Sigmoid colon (tissue), 7 donors: ENCODE measurements at places on chromosomes 3 and 15. TPM values are rescaled to one million over a fixed set of nuclear protein-coding genes. Genes with fewer than 3 reads are reported as not detected.

- DNase-seq: no peak
These were observed 179.2 kb downstream of the ATP10A start for GRCh38 chr15:25683911-25684310.

GRCh38 chr3:139519998-139520737 lies 19.4 kb downstream of the RBP1 start:
- DNase-seq: no peak

Gene TNNC1
- not detected for total RNA-seq

- no peak for DNase-seq
These were observed 123.3 kb upstream of the TP63 start for GRCh38 chr3:189507856-189508255.

- DNase-seq: no peak
These were observed 260.5 kb downstream of the C3orf38 start for GRCh38 chr3:88410259-88410658.

DNA sequence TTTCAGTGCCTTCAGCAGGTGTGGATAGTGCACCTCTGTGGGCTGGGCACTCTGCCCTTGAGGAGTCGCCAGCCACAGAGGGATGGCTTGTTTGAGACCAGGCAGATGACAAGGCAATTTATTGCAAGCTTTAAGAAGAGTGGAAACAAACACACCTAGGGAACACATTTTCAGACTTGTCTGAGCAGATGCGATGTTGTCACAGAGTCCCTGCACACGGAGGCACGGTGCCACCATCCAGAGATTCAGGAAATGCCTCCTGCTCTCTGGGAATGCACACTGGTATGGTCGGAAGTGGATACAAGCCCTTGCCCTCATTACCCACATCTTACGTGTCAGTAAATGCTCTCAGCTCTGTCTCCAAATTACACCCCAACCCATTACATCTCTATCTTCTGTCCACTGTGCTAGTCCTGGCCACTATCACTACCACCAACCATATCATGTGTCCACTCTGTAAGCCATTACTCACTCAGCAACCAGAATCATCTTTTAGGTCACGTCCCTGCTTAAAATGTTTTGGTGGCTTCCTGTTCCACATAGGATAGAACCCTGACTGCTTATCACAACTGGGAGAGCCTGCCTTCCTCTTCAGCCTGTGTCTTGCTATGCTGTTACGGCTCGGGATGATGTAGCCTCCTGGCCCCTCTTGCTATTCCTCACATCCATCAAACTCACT lies 196.9 kb downstream of the SLCO3A1 start:
- DNase-seq: no peak
